ENCODE measurements at places on chromosomes 1 and 21. TPM values are rescaled to one million over a fixed set of nuclear protein-coding genes. Genes with fewer than 3 reads are reported as not detected.

The EPHA2 gene
- total RNA-seq = 76.2 TPM

The CD1E gene
- not detected for total RNA-seq

The TLR5 gene
- under 0.01 TPM for total RNA-seq

The IGSF9 gene
- not detected for total RNA-seq

The FCRL2 gene
- not detected for total RNA-seq

The CELA3B gene
- not detected for total RNA-seq

The RPTN gene
- total RNA-seq = not detected

The CD5L gene
- total RNA-seq = not detected

The OR10K1 gene
- not detected for total RNA-seq

The NFASC gene
- under 0.01 TPM for total RNA-seq

The ASAP3 gene
- total RNA-seq = 36.1 TPM

The ATAD3C gene
- not detected for total RNA-seq

The SLAMF9 gene
- not detected for total RNA-seq

The FCAMR gene
- total RNA-seq = not detected

The FCGR2B gene
- total RNA-seq = 0.14 TPM

The STUM gene
- not detected for total RNA-seq

The HNRNPCL2 gene
- not detected for total RNA-seq

The MSH4 gene
- not detected for total RNA-seq

The KCNN3 gene
- under 0.01 TPM for total RNA-seq

The RSRP1 gene
- total RNA-seq = 98.5 TPM

The RIPK4 gene
- not detected for total RNA-seq

The AK5 gene
- 17.1 TPM for total RNA-seq

The C1QC gene
- 1.0 TPM for total RNA-seq

The SH3GLB1 gene
- 47.8 TPM for total RNA-seq

The DYNLT4 gene
- not detected for total RNA-seq

The NUAK2 gene
- total RNA-seq = 9.7 TPM

The ILDR2 gene
- total RNA-seq = 0.14 TPM

The NUDT17 gene
- total RNA-seq = 5.3 TPM

The AMY1C gene
- total RNA-seq = not detected

The SLAMF1 gene
- under 0.01 TPM for total RNA-seq

The SLC16A4 gene
- total RNA-seq = 106 TPM

The SHE gene
- not detected for total RNA-seq

The PCP4L1 gene
- not detected for total RNA-seq

The FMO3 gene
- total RNA-seq = not detected

The ZYG11A gene
- total RNA-seq = 1.1 TPM

The CDC20 gene
- total RNA-seq = 3.7 TPM

The PTGER3 gene
- 1.6 TPM for total RNA-seq

The PLEKHA6 gene
- total RNA-seq = 0.57 TPM

The SELP gene
- 0.22 TPM for total RNA-seq

The LUZP1 gene
- total RNA-seq = 80.0 TPM

The LAMB3 gene
- 4.6 TPM for total RNA-seq

The CHAF1B gene
- 7.7 TPM for total RNA-seq

The C8B gene
- not detected for total RNA-seq

The PGLYRP3 gene
- not detected for total RNA-seq

The DYNLT5 gene
- not detected for total RNA-seq

The CELA3A gene
- not detected for total RNA-seq

The CD52 gene
- total RNA-seq = not detected

The GBP2 gene
- total RNA-seq = 39.8 TPM

The TMEM240 gene
- total RNA-seq = 4.4 TPM

The PADI2 gene
- total RNA-seq = 0.29 TPM

The TDRD5 gene
- total RNA-seq = not detected

The WNT3A gene
- total RNA-seq = not detected

The DCDC2B gene
- total RNA-seq = not detected

The THEM5 gene
- total RNA-seq = not detected

The PLA2G2F gene
- total RNA-seq = not detected

The CRP gene
- total RNA-seq = not detected

Data from placental pericyte (primary cell).